ENCODE measurements at places on chromosomes 4 and X. TPM values are rescaled to one million over a fixed set of nuclear protein-coding genes. Genes with fewer than 3 reads are reported as not detected.

GRCh38 chr4:2574863-2575262 lies 38.4 kb downstream of the FAM193A start:
- no peak for DNase-seq

The SLC10A4 gene
- 2.0 TPM for polyA plus RNA-seq

DNA sequence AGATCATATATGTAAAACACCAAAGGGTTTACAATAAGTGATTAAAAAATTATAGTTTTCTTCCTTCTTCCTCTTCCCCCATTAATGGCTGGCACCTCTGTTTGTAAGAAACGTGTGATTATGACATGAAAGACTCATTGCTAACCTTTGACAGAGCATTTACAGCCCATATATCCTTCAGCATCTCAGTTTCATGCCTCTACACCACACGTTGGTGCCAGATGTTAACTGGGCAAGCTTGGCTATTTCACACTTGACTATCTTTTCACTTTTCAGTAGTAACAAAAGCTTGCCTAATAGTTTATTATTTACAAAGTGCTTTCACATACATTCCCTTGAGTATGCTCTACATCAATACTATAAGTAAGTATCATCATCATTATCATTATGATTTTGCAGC lies 65.3 kb upstream of the C1QTNF7 start:
- no peak for DNase-seq

DNA sequence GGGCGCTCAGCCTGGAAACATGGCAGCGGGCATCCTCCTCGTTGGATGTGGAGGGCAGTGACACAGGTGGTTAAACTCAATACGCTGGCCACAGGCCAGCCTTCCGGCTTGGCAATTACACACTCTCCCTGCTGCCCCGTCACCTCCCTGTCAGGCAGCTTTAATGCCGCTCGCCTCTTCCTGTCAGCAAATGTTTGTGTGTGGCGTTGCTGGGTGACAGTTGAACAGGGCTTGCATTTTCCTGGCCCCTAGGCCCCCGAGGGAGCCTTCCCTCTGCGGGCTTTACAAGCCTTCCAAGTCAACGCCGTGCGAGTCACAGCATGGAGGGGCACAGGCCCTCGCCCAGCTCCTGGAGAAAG lies 620.0 kb downstream of the BCOR start:
- DNase-seq: peak; percentile 54

DNA sequence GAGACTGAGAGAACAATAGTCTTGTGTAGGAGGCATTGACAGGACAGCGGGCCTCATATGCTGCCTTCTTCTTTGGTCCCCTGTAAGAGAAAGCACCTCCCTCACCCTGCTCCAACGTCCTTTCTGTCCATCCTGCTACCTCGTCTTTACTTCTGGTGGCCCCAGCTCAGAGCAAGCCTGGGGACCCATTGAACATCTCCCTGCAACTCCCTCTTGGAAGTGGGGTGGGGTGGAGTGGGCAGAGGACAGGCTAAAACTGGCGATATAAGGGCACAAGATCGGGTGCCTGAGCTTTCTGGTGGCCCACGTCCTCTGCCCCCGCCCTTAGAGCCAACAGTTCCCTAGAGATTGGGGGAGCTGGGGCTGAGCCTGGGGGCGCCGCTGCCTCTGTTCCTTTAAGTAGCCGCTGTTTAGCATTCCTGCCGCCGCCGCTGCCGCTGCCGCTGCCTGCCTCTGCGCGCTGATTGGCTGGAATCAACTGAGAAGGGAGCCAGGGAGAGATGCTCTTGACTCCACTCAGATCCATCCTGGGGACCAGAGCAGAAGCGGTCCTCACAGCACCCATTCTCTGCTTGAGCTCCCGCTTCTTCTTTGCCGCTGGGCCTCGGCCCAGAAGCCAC lies at the start of gene DLG3:
DLG3 (plus strand) TSS at position 510 of the 620 bp plus-strand sequence. CDS start 367 bp downstream, outside the sequence.
- DNase-seq: no peak

GRCh38 chr4:1714303-1715001 lies 2.3 kb upstream of the SLBP start:
- no peak for DNase-seq

DNA sequence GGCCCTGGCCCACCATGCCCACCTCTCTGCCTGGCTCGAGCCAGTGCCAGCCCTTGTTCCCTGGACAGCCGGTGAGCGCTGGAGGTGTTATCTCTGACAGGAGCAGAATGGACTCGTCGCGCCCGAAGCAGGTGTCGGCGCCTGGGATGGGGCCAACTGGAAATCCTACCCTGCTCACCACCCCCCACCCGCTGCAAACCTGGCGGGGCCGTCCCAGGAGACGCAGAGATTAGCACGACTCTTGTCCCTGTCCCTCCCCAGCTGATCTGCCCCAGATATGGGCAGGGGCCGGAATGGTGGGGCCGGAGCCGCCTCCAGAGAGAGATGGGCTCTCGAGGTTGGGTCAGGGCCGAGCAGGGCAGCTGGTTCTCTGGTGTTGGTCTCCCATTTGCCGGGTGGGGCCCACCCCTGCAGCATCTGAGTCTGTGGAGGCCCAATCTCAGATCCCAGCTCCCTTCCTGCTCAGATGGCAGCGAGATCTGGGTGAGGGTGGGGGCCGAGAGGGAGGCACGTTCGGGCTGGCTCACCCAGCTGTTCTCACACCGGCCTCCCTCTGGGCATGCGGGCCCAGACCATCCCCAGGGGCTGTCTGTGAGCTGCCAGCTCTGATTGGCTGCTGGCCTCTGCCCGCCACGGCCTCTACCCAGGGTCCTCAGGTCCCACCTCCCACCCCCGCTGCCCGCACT lies 20.1 kb upstream of the FGFR3 start:
- DNase-seq: peak; percentile 68

The POU3F4 gene
- polyA plus RNA-seq: not detected

All from large intestine (tissue), 12 donors.